Osteocyte (in vitro differentiated cells): ENCODE measurements at places on chromosomes 3 and 15.

DNA sequence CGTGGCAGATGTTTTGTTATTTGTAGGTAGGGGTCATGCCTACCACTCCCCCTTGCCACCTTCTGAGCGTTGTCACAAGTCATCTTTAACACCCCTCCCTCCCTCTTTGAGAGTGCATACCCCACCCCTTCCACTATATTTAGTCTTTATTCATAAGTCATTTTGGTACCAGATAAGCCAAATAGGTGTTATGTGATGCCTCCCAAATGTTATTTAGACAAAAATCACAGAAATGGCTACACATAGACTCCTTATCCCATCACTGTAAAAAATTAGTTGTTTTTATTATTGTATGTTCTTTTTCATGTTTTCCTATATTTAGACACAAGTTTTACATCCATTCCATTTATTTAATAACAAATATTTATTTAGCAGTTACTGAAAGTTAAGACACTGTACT is 93.1 kb downstream of the IL1RAP start:
- no peak for DNase-seq

GRCh38 chr3:51538459-51539290 is at the start of gene RAD54L2:
TSS of gene RAD54L2 (plus strand) at chr3:51538719. CDS start at chr3:51590421, 51,702 bp downstream.
- DNase-seq = peak; percentile 93

GRCh38 chr3:127370906-127371305 is 83.1 kb upstream of the PRR20G start:
- no peak for DNase-seq

GRCh38 chr15:59699810-59700431 is 10.8 kb upstream of the BNIP2 start:
- no peak for DNase-seq

- DNase-seq = no peak
Observed at GRCh38 chr3:99544786-99545281, 93.6 kb upstream of the COL8A1 start.

DNA sequence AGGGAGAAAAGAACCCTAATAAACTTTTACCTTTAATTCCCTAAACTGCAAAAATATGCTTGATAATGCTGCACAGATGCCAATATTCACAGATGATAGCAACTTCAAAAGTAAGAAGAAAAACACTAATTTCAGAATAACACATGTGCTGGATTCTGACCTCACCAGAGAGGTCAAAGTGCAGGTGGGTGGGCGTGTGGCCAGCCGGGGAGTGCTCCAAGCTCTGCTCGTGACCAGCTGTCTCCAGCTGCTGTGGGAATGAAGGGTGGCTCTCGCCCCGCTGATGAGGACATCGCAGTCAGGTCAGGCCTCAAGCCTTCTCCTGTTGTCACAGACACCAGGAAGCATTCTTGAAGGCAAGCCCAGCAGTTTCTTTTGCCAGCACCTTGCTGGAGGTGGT is 57.1 kb downstream of the ADAMTS17 start:
- DNase-seq = peak; percentile 71

DNA sequence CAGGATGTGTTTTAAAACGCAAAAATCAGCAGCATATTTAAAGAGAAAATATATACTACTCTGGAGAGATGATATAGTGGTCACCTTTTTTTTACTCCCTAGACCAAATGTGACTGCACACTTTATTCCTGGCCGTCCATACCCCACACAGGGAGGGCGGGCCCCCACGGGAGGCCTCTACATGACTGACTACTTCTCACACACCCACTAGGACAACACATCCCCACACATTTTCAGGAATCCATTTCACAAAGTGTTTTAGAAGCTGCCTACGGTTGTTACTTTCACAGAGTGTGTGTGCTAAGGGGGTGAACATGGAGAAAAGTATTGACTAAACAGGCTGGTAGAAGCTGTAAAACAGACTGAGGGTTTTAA is 67.9 kb downstream of the CHSY1 start:
- DNase-seq = no peak

GRCh38 chr3:128681369-128681829 is 30.8 kb upstream of the RPN1 start:
- DNase-seq = no peak

DNA sequence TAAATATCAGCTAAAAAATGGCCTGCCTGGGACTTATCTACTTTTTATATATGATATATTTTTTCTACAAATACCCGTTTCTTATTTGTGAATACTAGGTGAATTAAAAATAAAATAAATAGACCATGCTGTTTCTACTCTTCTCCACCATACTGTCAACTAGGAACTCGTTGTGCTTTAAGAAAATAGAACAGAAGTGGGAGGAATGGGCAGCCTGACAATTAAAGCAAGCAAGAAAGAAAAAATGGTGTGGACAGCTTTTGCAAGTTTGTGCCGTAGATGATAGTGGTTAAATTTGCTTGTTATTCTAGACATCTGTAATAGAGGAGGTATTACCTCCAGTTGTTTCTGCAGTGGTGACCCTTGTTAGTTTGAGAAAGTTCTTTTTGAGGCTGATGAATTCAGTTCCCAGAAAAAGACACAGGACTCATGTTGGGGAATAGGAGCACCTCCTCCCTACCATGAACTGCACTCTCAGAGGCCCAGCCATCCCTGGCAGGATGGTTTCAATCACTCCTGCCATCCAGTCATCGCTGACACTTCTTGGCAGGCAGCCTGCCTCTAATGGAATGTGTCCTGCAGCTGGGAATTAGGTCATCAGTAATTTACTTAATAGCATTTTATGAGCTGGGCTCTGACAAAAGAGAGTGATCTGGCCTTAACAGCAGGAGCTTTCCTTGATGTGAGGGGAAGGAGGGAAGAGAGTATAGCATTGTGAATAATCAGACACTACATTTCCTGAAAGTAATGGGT is 105.0 kb upstream of the GAP43 start:
- DNase-seq = no peak

- DNase-seq = no peak
Observed at GRCh38 chr3:104669083-104669482, 697.6 kb upstream of the ALCAM start.

DNA sequence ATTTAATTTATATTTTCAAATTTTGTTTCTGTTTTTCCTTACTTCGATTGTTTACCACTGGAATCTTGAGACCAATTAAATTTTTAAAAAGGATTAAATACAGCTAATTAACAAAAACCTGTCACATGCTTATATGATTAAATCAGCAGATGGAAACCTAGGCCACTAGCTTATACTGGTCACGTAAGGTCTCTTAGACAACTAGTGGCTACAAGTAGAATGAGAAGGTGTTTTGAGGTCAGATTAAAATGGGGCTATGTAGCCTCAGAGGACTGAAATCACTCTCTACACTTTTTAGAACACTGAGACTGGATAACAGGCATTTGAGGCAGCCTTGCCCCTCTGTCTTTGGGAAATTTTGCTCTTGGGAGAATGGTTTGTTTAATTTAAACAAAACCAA is 246.5 kb upstream of the ONECUT1 start:
- no peak for DNase-seq

- DNase-seq = no peak
Observed at GRCh38 chr3:149411583-149411982, 34.1 kb upstream of the TM4SF1 start.

- no peak for DNase-seq
Observed at GRCh38 chr15:44275150-44275830, 13.2 kb upstream of the GOLM2 start.

GRCh38 chr3:158789592-158789991 is 12.3 kb upstream of the MFSD1 start:
- DNase-seq = no peak

DNA sequence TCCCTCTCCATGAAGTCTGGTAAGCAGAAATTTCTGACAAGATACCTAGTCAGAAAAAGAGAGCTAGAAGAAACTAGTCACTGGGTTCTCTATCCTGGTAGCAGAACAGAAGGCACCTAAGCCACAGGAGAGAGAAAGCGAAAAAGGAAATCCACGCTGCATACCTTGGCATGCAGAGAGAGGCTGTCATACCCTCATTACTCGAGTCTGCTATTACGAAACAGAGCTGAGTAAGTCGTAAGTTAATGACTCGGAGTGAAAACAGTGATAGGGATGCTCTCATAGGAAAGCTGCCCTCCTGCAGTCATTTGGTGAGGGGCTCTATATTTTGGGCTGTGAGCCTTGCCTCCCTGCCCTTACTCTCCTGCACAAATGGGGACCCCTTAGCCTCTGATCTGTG is 16.2 kb downstream of the CLRN1 start:
- DNase-seq = no peak

GRCh38 chr15:73564255-73564654 is 68.9 kb downstream of the NPTN start:
- no peak for DNase-seq

DNA sequence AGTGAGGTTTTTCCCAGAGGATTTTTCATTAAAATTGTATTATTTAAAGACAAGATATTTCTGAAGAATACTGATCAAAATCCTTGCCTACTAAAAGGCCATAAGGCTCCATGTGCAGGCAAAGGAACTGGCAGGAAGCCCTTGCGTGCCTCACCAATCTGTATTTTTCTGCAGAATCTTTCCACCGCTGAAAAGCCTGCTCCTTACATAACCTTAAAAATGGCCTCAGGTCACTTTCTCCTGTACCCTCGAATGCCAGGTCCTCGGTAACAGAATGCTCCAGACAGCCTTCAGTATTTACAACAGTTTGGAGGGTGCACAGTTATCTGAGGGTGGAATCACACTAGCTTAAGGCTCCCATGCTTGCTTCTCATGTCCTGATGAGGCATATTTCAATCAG is 3.2 kb downstream of the MORC1 start:
- DNase-seq = no peak

GRCh38 chr3:99191186-99191585 is 289.7 kb upstream of the DCBLD2 start:
- DNase-seq = no peak

DNA sequence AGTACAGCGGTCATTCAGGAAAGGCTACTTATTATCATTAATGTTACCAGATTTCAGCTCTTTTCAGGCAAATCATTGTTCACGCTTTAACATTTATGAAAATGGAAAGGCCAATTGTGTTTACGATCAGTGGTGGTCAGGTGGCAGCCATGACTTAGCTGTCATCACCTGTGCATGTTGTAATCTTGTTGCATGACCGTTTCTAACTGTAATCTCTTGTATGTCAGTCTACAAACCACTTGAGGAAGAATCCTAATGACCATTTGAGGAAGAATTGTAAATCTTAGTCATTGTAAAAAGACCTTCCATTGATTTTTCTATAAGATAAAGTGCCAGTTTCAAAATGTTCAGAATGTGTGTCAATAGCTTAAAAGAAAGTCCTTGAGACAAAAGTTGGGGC is 100.4 kb downstream of the SERPINI1 start:
- no peak for DNase-seq

- DNase-seq = no peak
Observed at GRCh38 chr15:64398575-64398974, 10.9 kb downstream of the TRIP4 start.

- DNase-seq = no peak
Observed at GRCh38 chr3:177427540-177427939, 230.3 kb upstream of the TBL1XR1 start.

DNA sequence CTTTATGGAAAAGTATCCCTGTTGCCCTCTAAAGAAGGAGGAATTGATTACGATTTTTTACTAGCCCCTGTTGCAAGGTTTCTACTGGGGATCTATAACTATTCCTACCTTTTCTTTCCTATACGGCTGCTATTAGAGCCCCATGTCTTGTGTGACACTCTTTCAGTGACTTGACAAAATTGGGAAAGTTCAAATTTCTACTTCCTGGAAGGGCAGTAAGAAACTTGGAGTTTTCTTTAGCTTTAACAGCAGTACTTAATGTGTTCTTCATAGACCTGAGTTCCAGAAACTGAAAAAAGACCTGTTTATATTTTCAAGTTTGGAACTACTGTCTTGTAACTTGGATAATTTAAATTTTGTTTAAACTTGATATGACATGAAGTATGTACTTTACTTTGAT is 54.7 kb downstream of the TRPC1 start:
- DNase-seq = no peak

DNA sequence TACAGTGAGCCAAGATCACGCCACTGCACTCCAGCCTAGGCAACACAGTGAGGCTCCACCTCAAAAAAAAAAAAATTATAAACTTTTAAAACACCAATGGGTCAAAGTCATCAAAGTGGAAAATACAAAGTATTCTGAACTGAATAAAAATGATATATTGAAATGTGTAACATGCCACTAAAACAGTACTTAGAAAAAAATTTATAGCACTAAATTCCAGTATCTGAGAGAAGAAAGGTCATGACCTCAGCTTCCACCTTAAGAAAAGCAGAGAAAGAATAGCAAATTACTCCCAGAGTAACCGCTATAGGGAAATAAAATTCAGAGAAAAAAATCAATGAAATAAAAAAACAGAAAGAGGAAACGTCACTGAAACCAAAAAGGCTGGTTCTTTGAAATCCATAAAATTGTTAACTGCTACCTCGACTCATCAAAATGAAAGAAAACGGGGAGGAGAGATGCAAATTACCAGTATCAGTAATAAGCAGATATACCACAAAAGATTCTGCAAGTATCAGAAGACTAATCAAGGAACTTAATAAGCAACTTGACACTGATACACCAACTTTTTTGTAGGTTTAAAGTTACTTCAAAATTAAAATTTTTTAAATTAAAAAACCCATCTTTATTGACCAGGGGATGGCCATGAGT is 20.8 kb downstream of the ATP13A3 start:
- DNase-seq = no peak

GRCh38 chr3:53028641-53029040 is 17.2 kb downstream of the SFMBT1 start:
- DNase-seq = no peak

DNA sequence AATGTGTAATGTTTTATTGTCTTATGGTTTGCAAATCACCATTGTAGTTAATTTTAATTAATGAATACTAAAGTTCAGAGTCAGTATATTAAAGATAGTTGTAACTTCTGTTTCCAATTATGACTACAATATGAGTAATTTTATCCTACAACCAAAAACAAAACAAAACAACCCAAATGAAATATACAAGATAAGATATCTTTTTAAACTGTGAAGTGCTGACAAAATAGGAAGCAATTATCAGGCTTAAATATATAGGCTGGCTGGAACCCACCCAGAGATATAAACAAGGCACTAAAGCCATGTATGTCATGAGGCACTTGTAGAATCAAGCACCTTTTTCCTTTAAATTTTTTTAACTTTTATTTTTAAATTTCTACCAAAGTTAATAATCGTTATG is 108.6 kb upstream of the LRRFIP2 start:
- DNase-seq = no peak

DNA sequence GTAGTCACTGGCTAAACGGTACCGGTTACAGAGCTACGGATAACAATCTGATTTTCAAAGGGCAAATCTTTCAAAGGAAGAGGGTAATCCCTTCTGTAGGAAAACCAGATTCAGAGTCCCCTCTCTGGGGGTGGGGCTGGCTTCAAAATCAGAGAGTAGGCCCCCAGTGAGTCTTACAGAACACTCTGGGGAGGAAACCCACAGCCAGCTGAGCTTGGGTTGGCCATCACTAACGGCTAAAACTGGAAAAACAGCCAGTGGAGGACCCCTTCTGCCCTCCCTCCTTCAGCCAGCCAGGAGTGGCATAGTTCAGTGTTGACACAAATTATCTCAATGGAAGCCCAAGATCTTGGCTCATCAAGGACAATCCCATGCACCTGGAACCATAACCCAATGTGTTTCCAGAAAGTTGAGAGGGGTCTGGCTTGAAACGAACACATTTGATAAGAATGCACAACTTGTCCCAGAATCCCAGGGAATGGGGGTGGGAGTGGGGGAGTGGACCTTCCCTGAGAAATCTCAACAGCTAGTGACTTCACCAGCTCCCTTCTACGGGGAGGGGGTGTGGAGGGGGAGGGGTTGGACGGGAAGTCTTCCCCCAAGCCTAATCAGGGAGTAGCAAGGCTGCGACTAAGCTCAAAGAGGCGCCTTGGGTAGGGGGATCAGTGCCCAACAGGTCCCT is 1.0 kb downstream of the RASL12 start:
- no peak for DNase-seq

GRCh38 chr15:41811432-41812195 is 16.3 kb upstream of the JMJD7 start:
- peak; percentile 92 for DNase-seq
